RPMI8226 (cell line): ENCODE measurements at places on chromosomes 2 and 18.

GRCh38 chr2:65731476-65731875 lies 299.1 kb upstream of the SPRED2 start:
- DNase-seq: peak; percentile 3

DNA sequence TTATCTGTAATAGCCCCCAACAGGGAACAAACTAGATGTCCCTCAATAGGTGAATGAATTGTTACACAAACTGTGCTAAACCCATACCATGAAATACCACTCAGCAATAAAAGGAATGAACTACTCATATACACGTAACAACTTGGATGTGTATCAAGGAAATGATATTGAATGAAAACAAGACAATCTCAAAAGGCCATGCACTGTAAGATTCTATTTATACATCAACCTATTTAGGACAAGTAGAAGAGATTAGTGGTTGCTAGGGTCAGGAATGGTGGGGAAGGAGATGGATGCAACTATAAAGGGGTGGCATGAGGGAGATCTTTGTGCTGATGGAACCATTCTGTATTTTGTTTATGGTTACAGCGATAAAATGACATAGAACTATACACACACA lies 47.1 kb downstream of the KANSL3 start:
- DNase-seq: no peak

- DNase-seq: peak; percentile 42
These were observed 285.1 kb downstream of the MTX2 start for GRCh38 chr2:176554101-176555048.

- DNase-seq: no peak
These were observed 142.4 kb downstream of the CAPN13 start for GRCh38 chr2:30664761-30665358.

DNA sequence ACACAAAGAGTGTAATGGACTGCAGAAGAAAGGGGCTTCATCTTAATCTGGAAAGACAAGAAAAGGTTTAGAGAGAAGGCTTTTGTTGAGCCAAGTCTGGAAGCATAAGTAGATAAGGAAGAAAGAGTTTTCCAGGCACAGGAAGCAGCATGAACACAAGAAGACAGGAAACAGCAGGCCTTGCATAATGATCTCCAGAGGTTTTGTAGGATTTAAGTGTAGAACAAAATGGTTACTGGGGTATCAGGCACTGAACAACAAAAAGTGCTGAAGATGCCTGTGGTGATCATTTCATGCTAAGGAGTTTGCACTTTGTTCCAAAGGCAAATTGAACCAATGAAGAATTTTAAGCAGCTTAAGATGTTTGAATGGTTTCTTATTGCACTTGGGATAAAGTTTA lies 281.6 kb upstream of the TANK start:
- no peak for DNase-seq

GRCh38 chr2:219457784-219458369 lies 23.2 kb downstream of the SPEG start:
- DNase-seq: peak; percentile 38
